ENCODE measurements at places on chromosomes 6 and 20.
A peak's percentile ranks its signal among the peaks of the same experiment; 100 is the strongest.

GRCh38 chr6:134080171-134080795 lies 27.9 kb upstream of the SLC2A12 start:
- no peak for DNase-seq

DNA sequence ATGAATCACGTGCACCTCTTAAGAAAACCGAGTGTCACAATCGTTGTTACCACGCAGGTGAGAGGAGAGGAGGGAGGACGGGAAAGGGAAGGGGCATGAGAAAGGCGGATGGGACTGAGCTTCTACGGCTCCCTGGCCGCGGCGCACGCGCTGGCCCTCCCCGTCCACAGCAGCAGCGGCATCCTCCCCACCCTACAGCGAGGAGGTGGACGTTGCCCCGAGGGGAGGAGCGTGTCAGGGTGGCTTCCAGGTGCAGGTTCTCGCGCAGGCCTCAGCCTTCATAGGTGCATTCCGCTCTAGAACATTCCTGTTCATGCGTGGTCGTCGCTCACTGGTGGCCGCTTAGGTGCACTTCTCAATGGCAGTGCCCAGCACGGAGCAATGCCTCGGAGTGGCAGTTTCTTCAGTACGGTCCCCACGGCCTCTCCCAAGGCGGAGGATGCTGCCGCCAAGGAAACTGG lies 29.7 kb upstream of the AFDN start:
- no peak for DNase-seq

DNA sequence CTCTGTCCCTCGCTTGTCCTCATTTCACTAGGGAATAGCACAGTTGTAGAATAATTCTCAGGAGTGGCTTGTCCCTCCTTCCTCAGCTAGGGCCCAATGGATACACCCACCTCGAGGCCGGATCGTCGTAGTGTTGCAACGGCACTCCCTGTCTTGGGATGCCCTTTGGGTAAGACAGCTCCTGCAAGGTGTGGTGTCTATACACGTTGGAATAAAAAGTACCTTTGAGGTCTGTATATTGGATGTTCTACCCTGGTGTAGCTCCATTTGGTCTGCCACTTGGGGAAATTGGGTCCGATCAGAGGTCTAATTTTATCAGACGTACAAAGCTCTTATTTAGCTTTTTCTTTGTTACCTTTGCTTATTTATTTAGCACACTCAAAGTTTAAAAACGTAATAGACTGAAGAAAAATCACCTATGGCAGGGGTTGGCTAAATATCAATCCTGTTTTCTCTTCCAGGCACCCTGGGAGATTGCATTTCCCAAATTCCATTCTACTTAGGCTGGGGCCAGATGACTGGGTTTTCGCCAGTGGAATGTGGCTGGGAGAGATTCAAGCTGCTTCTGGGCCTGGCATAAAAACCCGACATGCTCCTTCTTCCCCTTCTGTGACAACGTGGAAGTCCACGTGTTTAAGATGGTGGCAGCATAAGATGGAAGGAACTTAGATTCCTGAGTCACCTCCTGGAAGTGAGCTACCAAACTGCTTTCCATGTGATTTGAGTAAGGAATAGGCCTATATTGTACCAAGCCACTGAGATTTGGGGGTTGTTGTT lies 82.3 kb upstream of the CD83 start:
- peak; percentile 54 for DNase-seq

GRCh38 chr6:117906958-117907600 lies at the start of gene SLC35F1:
Gene SLC35F1 (plus strand): TSS chr6:117907264.
- DNase-seq: peak; percentile 89

- DNase-seq: no peak
These were observed 62.8 kb downstream of the FAM120B start for GRCh38 chr6:170369403-170369802.

GRCh38 chr20:38113401-38114325 lies 51.4 kb downstream of the TGM2 start:
- peak; percentile 72 for DNase-seq

DNA sequence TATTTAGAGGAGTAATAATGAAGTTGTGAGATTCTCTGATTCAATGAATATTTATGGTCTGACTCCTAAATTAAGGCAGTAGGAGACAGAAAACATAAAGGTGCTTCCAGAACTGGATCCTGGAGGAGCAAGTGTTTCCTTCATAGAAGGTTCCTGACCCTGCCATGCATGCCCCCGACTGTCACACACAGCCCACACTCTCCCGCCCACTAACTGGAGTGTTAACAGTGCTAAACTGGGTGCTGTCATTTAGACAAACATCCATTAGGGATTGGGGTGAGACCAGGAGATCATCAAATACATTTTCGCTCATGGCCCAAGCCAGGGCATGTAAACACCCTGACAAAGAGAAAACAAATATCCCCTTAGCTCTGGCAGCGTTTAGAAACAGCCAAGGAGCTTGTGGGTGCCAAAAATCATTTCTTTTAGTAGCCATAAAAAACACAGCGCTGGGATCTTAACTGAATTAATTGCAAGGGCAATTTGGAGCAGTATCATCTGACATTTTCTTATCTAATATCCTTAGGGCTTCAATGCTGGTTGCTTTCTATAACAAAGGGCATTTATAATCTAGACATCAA lies 46.8 kb downstream of the INSM1 start:
- no peak for DNase-seq

- DNase-seq: no peak
These were observed 19.7 kb downstream of the ACSS2 start for GRCh38 chr20:34896086-34896621.

- no peak for DNase-seq
These were observed 108.7 kb upstream of the LY86 start for GRCh38 chr6:6479785-6480184.

DNA sequence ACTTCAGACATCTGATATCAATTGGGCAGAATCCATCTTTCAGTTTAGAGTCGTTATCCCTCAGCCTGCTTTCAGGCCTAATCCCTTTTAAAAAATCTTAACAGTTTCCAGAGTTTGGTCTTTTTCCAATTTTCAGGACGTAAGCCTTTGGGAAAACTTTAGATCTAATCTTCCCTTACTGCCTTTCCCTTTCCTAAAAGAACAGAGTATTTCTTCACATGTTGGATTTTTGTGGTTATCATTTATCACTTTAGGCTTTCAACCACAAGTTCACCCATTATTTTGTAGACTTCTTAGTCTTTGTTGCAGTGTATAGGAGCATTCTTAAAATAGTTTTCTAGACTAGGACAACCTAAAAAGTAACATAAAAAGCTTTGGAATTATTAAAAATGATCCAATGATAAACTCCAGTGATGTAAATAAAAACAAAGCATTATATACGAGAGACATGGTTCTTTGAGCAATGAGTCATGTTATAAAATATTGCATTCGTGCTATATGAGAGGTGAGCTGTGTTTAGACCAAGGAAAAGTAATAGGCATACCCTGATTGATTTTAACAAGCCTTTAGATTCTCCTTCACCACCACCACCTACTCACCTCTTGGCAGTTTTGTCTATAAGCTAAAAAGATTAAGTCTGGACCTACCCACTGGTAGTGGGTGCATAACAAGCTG lies 90.4 kb upstream of the MCHR2 start:
- no peak for DNase-seq

DNA sequence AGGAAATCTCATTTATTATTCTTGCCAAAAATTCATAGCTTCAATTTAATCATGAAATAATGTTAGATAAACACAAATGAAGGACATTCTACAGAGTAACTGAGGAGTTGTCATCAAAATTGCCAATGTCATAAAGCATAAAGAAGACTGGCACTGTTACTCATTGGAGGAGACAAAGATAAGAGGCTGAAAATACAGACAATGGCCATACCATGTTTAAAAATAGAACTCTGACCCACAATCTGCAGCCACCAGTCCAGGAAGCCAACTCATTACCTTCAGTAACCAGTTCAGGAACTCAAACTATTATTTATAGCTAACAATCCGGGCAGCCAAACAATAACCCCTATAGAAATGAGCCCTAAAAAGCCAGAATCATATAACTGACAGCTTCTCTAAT lies 795.6 kb downstream of the TENT5A start:
- no peak for DNase-seq

- no peak for DNase-seq
These were observed 239.2 kb upstream of the FKBP1C start for GRCh38 chr6:62971976-62972658.

GRCh38 chr6:85866758-85867401 lies 224.2 kb upstream of the SYNCRIP start:
- DNase-seq: no peak

GRCh38 chr20:8002056-8002455 lies 17.5 kb downstream of the TMX4 start:
- DNase-seq: no peak

DNA sequence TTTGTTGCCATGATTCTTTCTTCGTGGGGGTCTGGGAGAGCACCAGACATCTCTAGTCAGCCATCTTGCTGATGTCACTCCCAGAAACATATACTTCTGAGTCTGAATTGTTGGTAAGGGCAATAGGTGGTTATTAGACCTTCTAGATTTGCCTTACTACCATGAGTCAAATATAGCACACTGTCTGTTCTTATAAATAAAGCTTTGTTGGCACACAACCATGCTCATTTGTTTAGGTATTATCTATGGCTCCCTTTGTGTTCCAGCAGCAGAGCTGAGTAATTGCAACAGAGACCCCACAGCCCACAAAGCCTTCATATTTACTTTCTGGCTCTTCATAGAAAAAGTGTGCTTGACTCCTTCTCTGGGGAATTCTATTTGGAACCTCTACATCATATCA lies 62.9 kb downstream of the CDH26 start:
- no peak for DNase-seq

DNA sequence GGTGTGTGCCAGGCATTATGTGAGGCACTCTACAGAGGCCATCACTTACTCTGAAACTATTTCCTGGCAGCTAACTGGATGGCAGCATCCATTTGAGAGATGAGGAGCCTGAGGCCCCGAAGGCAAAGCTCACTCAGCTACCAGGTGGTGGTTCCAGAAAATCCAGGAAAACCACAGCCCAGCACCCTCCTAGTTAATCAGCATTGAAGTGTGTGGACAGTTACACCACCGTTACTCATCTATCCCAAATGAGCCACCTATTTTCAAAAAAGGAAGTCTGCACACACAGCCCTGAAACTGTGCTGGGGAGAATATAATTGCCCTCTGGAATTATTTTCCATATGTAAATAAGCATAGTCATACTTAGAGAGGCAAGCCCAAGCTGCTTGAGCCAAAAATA lies 67.4 kb downstream of the CNBD2 start:
- no peak for DNase-seq

- no peak for DNase-seq
These were observed 105.6 kb downstream of the ELOVL4 start for GRCh38 chr6:79841577-79842375.

DNA sequence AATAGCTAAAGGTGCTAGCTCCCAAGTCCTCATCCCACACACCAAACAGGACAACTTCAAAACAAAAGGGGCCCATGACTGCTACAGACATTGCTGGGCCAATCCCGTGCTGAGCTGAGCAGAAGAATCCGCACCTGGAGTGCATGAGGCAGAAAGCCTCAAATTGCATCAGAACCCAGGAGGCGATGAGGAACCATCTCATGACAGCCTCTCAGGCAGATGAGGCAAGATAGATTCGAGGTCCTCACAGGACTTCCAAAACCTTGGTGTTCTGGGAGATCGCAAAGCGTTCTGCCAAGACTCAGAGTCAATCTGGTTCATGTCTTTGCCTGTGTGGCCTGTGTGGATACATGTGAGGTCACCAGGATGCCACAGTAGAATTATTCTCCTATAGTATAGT lies 32.8 kb upstream of the SSTR4 start:
- DNase-seq: no peak

- DNase-seq: no peak
These were observed 37.3 kb downstream of the DST start for GRCh38 chr6:56605435-56605834.

DNA sequence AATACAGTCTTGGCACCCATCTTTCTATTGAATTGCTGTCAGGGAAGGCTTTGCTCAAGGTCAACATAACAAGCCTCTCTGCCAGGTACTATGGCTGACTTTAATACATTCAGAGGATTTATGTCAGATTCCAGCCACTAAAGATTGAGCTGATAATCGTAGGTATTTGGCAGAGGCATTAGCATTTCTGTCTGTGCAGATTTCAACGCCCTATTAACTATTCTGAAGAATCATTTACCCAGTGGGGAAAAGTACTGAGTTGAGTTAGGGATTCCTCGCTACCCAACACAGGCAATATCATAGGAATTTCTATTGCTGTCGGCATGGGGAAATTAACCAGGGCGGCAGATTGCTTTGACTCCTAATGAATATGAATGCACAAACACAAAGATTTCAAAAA lies 233.7 kb upstream of the SPTLC3 start:
- no peak for DNase-seq

GRCh38 chr6:147624946-147625515 lies 116.5 kb downstream of the SAMD5 start:
- DNase-seq: no peak

GRCh38 chr6:85049282-85049681 lies 284.9 kb upstream of the TBX18 start:
- no peak for DNase-seq

GRCh38 chr6:72649032-72649984 lies 27.4 kb downstream of the KCNQ5 start:
- no peak for DNase-seq

- DNase-seq: peak; percentile 62
These were observed 4.7 kb upstream of the MICAL1 start for GRCh38 chr6:109460161-109460829.

DNA sequence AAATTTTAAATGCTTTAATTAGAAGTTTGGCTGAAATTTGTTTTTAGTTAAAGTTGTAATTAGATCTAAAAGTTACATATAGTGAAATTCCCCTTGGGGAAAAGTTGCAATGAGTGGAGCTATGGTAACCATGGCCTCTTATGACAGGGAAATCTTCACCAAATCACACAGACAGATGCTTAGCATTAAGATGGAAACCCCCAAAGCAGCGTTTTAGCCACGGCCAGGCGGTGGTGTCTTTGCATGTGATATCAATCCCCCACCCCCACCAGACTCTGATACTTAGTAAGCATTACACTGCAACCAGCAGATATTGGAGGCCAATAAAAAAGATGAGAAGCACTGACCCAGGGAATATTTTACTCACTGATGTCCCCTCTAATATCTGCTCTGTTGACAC lies 75.7 kb downstream of the REPS1 start:
- DNase-seq: no peak

DNA sequence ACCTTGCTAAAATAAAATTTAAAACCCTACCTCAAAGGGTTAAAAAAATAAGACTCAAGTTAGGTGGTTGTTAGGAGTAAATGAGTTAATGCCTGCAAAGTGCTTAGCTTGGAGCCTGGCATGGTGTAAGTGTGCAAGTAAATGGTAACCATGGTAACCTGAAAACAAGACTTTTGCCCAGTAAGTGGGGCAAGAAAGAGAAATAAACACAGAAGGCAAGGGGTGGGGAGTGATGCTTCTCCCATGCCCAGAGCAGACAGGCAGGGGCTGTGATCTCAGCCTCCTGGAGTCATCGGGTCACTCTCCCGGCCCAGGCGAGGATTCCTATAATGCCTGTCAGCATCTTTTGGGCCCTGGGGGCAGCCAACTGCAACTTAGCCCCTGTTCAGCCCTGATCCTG lies 59.2 kb upstream of the SLC32A1 start:
- no peak for DNase-seq
